ENCODE measurements at places on chromosomes 13 and 19. TPM values are rescaled to one million over a fixed set of nuclear protein-coding genes. Genes with fewer than 3 reads are reported as not detected.

RINL gene
- 6.8 TPM for total RNA-seq

BRME1 gene
- total RNA-seq = 0.63 TPM

KLK10 gene
- 2.3 TPM for total RNA-seq

MEIOSIN gene
- not detected for total RNA-seq

ZNF254 gene
- 7.6 TPM for total RNA-seq

TIMM13 gene
- total RNA-seq = 40.2 TPM
